Spinal cord (tissue), 10 donors: ENCODE measurements at places on chromosomes 4 and X.

DNA sequence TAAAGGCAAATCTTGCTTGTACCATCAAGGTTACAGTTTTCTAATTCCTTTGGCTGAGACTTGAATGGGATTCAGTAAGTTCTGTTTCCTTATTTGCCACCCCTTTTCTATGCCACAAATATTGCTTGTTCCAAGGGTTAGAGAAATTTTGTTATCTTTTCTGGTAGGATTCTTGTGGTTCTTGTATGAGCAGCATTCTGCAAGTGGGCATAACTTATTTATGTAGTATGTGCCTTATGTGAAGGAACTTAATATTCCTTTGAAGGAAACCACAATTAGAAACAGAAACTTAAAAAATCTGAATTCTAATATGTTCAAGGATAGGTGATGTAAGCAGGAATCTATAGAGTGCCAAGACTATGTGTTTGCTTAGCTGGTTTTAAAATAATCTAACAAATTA is 53.1 kb upstream of the TSPAN5 start:
- no peak for DNase-seq

DNA sequence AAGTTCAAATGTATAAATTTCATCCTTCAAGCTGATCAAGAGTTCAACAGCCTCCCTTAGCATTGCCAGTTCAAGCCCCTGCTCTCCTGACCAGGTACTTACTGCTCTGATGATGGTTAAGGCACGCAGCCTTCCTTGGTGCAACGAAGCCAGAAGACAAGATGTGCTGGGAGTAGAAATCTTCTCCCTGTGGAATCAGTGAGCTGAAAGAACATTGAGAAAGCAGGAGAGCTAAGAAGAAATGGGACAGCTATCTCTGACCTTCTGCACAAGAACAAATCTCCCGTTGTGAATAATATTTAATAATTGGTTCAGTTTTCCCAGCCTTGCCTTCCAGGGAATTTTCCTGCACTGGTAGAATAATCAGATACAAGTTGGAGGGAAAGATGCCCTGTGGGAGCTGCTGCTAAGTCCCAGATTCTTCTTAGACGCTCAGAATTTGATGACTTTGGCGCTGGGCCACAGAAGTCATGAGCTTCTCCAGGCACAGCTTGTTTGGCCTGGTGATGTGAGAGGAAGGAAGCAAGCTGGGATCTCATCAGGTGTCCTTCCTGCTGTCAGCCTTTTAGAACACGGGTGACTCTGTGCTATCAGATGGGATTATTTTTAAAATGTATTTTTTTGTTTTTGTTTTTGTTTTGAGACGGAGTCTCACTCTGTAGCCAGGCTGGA is 77.8 kb downstream of the CD38 start:
- DNase-seq, result peak; percentile 31

GRCh38 chr4:157196046-157196445 is 24.5 kb upstream of the GRIA2 start:
- no peak for DNase-seq

- no peak for DNase-seq
Observed at GRCh38 chr4:184845367-184846021, 19.7 kb upstream of the ACSL1 start.

GRCh38 chr4:86556791-86557415 is 37.2 kb upstream of the PTPN13 start:
- DNase-seq, result no peak

GRCh38 chrX:47138171-47138570 is 6.3 kb downstream of the NDUFB11 start:
- DNase-seq, result no peak

GRCh38 chr4:116598980-116599789 is 486.2 kb downstream of the TRAM1L1 start:
- DNase-seq, result no peak

GRCh38 chr4:53527326-53527725 is 64.0 kb downstream of the LNX1 start:
- DNase-seq, result no peak

DNA sequence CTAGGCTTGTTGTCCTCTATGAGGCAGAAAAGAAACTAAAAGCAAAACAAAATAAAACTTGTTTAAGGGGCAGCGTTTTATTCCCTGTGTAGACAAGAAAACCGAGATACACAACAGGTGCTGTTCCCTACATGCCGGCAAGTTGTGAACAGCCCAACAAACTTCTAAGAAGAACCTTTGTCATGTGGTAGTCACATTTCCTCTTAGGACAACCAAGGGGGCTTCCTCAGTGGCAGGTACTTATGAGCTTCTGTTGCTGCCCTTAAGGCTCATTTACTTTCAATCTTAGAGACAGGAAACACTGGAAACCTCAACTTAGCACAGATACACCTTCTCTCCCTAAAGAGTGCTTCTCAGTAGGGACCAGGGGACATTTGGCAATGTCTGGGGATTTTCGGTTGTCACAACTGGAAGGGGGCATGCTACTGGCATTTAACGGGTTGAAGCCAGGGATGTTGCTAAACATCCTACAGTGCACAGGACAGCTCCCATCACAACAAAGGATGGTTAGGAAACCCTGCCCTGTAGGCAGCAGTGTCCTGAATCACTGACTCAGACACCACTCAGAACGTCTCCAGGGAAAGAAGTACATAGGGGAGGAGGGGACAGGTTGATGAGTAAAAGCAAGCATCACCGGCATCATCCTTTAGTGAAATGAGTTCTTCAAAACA is 111.0 kb downstream of the ASB9 start:
- no peak for DNase-seq
